Stimulated activated CD8-positive, alpha-beta memory T cell treated with anti-CD3 and anti-CD28 coated beads, Interleukin-7, amount 100 ng/mL, for 24 hours (primary cell): ENCODE measurements at places on chromosomes 1 and 21.

DNA sequence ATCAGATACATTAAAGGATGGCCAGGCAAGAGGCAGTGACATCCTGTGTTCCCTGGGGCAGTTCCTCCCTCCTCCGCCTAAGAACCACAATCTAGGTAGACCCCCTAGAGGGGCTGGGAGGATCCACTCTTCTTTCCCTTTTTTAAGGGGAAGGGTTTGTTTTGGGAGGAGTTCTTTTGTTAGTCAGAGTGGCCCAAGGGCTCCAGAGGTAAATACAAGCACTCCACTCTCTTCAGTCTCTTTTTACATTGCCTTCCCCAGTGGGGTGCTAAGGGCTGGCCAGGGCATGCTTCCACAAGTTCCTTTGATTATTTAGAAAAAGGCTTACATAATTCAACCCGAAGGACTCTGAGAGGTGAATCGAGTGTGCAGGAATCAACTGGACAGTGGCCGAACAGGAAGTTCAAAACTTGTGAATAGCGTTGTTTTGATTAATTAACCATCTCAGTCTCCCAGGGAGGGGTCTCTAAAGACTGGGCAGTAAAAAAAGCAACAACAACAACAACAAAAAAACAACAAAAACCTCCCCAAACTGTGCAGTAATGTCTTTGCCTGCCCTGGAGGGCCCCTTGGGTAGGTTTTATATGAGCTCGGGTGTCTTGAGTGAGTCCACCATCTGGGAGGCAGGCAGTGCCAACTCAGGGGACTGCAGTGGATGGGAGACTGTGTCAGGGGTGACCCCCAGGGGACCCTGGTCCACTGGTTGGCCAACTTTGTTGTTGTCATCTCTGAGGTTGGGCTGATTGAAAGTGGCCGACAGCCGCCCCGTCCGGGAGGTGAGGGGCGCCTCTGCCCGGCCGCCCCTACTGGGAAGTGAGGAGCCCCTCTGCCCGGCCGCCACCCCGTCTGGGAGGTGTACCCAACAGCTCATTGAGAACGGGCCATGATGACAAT, 33.2 kb upstream of the ENO1 start:
- DNase-seq: no peak

DNA sequence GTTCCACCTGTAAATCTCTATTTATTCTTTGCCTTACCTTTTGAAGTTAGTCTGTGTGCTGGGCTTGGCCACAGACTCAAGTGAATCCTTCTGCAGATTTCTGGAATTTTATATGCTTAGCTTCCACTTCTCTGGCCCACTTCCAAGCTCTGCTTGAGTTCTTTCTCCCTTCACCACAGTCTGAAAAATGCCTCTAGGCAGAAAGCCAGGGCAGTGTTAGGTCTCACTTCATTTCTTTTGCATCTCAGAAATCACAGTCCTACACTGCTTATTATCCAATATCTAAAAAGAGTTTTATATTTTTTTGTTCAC, 48.9 kb downstream of the INKA2 start:
- no peak for DNase-seq

DNA sequence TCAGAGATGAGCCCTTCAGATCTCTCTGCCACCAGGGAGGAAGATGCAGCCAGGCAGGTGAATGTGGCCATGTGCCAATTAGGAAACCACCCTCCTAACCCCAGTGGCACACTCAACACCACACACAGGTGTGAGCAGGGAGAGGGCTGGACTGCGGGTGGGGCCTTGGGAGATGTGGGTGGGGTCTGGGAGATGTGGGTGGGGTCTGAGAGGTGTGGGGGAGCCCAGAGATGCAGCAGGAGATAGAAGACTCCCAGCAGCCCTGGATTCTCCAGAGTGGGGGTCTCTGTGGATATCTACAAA, 43.2 kb upstream of the COL6A1 start:
- DNase-seq: no peak

- DNase-seq: no peak
Observed at GRCh38 chr21:41897047-41897669, 18.0 kb upstream of the PRDM15 start.

DNA sequence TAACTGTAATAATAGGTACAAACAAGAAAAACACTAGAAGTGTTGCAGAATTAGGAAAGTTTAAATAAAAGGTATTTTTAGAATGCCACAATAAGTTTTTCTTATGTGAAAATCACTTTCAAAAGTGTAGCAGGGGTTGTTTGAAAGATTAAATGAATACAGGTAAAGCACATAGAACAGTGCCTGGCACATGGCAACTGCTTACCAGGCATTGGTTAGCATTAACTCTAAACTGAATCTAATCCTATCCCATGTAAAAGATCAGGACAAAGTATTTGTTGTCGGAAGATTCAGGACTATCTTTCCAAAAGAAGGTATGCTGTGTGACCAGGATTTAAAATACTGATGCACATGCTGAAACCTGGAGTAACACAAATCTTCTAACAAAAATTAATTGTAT, 3.3 kb downstream of the AKT3 start:
- DNase-seq: no peak
